NCI-H1694 (cell line): ENCODE measurements at places on chromosomes 11 and 22.

DNA sequence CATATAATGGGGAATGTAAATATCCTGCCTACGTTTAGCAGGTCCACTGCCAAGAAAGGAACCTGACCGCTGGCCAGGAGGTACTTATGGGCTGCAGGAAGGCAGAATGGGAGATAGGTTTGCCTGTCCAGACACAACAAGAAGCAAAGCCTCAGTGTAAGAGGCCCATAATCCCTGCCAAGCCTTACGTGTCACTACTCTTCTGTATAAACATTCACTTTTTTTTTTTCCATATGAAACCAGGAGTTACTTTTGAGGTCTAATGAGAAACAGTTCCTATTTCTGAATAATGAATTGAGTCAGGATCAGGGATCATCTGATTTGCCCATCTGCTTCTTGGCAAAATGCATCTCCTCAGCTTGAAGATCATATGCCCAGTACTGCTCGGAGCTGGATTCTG, 230.2 kb downstream of the NTM start:
- DNase-seq: no peak

DNA sequence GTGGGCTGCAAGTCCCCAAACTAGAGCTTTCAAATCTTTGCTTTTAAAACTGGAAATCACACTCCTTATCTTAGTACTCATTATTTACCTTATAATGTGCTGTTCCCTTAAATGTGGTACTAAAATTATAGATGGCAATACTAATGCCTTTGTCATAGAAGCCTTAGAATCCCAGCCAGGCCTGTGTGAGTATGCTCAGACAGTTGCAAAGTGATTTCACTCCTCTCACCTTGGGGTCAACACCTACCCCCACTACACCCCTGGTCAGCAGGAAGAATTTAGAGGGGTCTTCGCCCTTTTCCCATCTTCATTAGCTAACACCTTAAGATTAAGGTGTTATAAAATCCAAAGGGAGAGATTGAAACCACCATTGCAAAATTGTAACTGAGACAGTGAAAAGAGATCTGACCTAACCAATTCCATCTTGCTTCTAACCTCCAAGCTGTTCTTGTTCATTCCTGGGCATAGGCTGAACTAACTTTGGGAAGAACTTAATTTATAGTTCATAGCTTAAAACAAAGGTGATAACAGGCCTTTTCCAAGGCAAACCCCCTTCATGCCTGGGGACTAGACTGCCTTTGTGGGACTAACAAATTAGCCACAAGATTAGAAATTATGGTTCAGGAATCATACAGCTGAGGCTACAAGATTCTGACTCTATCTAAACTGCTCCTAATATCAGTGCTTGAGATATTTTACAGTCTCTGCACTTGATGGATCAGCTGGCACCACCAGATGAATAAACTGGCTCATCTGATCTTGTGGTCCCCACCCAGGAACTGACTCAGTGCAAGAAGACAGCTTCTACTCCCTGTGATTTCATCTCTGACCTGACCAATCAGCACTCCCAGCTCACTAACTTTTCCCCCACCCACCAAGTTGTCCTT, 10.4 kb upstream of the MRPL17 start:
- no peak for DNase-seq

DNA sequence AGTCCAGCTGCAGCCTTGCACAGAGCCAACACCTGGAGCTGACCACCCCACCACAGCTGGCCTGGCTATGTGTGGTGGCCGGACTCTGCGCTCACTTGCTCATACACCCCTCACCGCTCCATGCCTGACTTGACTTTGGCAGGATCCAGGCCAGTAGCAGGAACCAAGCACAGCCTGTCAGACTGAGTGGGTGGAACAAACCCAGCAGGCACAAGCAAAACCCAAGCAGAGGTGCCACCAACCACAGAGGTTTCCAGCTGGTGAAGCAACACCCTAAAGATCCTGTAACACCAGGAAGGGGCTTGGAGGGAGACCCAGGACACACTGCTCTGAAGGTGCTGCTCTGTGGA, 44.9 kb upstream of the WNT11 start:
- no peak for DNase-seq

- DNase-seq: no peak
Observed at GRCh38 chr11:79026803-79027445, 413.9 kb downstream of the TENM4 start.

DNA sequence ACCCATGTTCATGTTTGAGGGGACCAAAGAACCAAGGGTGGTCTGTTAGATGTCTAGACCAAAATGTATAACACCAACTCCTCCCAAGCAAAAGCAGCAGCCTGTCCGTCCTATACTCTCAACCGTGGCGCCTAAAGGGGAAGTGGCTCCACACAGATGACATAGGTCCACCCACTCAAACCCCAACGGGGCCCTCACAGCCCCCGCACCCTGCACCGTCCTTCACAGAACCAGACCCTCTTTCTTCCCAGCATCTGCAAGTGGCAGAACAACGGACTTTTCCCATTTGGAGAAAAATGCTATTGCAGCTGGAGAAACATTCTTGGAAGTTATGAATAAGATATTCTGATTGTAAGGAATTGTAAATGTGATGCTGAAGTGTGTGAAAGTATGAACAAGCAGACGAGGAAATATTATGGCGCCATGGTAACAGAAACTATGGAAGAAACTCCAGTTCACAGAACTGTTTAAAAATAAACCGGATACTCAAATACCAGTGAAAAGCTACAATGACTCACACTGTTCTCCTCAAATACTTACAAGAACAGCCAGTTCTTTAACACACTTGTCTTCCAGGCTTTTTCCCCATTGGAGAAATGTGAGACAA, 76.5 kb upstream of the ARFGAP3 start:
- no peak for DNase-seq

- no peak for DNase-seq
Observed at GRCh38 chr11:71453918-71454304, 908 bp downstream of the NADSYN1 start.

DNA sequence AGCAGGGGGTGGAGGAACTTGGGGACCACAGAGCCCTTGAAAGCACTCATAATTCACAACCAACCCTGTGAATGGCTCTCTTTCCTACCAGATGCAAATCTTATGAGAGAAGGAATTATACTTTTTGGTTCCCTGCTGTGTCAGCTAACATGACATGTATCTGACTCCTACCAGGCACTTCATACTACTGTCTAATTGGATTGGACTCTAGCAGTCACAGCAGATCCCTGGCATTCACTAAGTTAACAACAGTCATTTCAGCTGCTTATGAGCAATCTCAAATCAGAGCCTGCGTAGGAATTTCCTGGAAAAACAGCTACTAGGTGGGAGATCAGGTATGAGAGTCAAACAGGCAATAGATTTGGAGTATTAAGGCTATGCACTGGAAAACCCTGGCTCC, 11.1 kb upstream of the ENDOD1 start:
- DNase-seq: no peak

- no peak for DNase-seq
Observed at GRCh38 chr11:103420593-103420992, 311.4 kb downstream of the DYNC2H1 start.
